ENCODE measurements at places on chromosomes 3 and 15. TPM values are rescaled to one million over a fixed set of nuclear protein-coding genes. Genes with fewer than 3 reads are reported as not detected.
A peak's percentile ranks its signal among the peaks of the same experiment; 100 is the strongest.

- no peak for ATAC-seq
These were observed 34.3 kb downstream of the STT3B start for GRCh38 chr3:31567036-31567435.

GRCh38 chr3:59978979-59979378 lies 929.2 kb upstream of the CFAP20DC start:
- no peak for ATAC-seq

DOCK3 gene
- 0.84 TPM for total RNA-seq

DNA sequence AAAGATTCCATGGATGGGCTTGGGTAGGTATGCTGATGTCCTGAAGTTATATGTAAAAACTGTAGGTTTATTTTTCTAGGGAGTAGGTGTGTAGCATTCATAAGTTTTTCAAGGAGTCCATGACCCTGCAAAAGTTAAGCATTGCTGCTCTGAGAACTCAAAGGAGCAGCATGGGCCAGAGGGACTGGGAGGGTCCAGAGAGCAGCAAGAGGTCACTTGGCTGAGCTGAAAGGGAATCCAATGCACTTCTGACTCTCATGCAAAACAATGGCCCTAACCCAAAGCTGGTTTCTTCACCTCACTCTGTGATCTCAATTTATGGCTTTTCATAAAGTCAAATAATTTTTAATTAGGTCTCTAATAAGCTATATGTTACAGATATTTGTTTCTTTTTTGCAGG lies 198.3 kb upstream of the GOLGA6L4 start:
- ATAC-seq, result no peak

ETV5 gene
- total RNA-seq, result 4.3 TPM

DNA sequence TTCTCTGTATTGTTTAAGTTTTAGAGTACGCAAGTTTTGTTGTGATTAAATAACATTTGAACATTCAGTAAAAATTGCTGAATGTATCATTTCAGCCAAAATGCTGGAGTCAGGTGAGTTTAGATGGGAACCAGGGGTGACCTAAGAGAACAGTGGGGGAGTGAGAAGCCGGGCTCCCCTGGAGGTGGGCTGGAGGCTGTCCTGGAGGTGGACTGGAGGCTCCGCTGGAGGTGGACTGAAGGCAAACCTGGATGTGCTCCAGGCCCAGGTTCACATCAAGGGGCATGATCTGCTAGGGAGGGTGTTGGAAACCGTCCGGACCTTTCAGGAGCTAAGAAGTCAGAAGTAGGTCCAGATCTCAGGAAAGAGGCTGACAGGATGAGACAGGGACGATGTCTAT lies 23.7 kb downstream of the DNAJB8 start:
- no peak for ATAC-seq

RBP2 gene
- total RNA-seq, result not detected

- ATAC-seq, result no peak
These were observed 74.8 kb downstream of the GABRG3 start for GRCh38 chr15:27045796-27046195.

GRCh38 chr3:192655040-192655439 lies 72.3 kb downstream of the FGF12 start:
- ATAC-seq, result no peak

ADAMTS17 gene
- total RNA-seq, result 4.0 TPM

- ATAC-seq, result peak; percentile 31
These were observed 28.3 kb downstream of the PLXND1 start for GRCh38 chr3:129577925-129578786.

PLA2G4B gene
- total RNA-seq, result 23.6 TPM

C3orf33 gene
- total RNA-seq, result 0.84 TPM

Data from esophagus mucosa (tissue), 1 donor.